ENCODE measurements at places on chromosomes 13 and 19. TPM values are rescaled to one million over a fixed set of nuclear protein-coding genes. Genes with fewer than 3 reads are reported as not detected.

The BEST2 gene
- total RNA-seq, result not detected

The LRRC8E gene
- not detected for total RNA-seq

GRCh38 chr13:28493740-28494503 is 1.0 kb downstream of the FLT1 start:
- no peak for DNase-seq
- H3K36me3 ChIP-seq, result peaks cover 1% of the 10 kb centered on the region
- H3K4me1 ChIP-seq, result peaks cover 30% of the 10 kb centered on the region
- H3K27ac ChIP-seq, result peak overlapping the region; percentile 40

DNA sequence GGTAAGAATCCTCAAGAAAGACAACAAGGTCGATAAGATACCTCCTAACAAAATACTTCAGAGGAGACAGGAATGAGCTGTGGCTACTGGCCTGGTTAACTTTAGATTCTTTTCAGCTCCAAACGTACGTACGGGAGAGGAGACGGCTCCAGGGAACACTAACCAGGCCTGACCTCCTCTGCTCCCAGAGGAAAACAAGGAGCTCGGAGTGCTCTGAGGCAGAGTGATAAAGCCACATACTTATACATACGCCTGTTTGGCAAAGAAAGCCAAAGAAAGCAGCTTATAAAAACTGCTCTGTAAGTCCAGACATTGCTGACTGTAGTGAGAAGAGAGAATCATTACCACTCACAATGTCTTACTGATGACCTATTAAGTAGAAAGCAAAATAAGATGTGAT is 263.9 kb downstream of the MZT1 start:
- no peak overlapping the region for H3K4me3 ChIP-seq
- DNase-seq, result no peak
- no peaks in the 10 kb centered on the region for H3K27me3 ChIP-seq
- no peaks in the 10 kb centered on the region for H3K36me3 ChIP-seq
- no peaks in the 10 kb centered on the region for H3K4me1 ChIP-seq

DNA sequence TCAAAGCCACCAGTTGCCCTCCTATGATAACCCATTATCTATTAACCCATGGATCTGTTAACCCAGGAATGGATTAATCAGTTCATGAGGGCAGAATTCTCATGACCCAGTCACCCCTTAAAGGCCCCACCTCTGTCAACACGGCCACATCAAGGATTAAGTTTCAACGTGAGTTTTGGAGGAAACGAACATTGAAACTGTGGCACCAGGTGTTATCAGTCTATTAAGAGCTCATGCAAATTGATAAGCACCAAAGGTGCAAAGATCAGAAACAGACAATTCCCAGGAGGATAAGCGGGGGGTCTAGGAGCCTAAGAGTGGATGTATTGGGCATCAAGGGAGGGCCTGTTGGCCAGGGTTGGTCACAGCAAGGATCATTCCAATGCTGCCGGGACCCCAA is 19.9 kb upstream of the ELAVL1 start:
- H3K4me1 ChIP-seq, result no peaks in the 10 kb centered on the region
- no peak for DNase-seq
- no peak overlapping the region for H3K4me3 ChIP-seq
- H3K27ac ChIP-seq, result no peak overlapping the region
- H3K36me3 ChIP-seq, result no peaks in the 10 kb centered on the region

- H3K27me3 ChIP-seq, result no peaks in the 10 kb centered on the region
- DNase-seq, result no peak
- H3K4me1 ChIP-seq, result peaks cover 13% of the 10 kb centered on the region
- H3K36me3 ChIP-seq, result no peaks in the 10 kb centered on the region
- H3K27ac ChIP-seq, result no peak overlapping the region
- H3K4me3 ChIP-seq, result no peak overlapping the region
Measured at GRCh38 chr13:112964971-112965492, 4.0 kb upstream of the MCF2L start.

DNA sequence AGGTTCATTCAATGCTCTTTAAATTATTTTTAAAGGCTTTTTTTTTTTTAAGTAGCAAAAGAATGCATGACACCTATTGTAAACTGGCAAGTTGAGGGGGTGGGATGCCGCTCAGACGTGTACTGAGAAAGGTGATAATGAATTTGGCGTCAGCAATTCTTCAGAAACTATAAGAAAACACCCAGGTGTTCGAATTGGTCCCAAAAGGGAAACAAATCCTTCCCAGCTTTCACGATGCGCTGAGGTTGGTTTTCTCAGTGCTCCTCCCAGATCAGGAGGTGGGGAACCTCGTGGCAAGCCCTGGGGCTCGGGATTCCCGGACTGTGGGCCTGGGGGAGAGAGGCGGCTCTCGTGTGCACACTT is 543 bp upstream of the FAM124A start:
- H3K36me3 ChIP-seq, result no peaks in the 10 kb centered on the region
- H3K27me3 ChIP-seq, result peaks cover 43% of the 10 kb centered on the region
- peak; percentile 23 for DNase-seq
- H3K27ac ChIP-seq, result no peak overlapping the region
- H3K4me3 ChIP-seq, result peak overlapping the region; percentile 68
- H3K4me1 ChIP-seq, result no peaks in the 10 kb centered on the region
